ENCODE measurements at places on chromosomes 5 and 9. TPM values are rescaled to one million over a fixed set of nuclear protein-coding genes. Genes with fewer than 3 reads are reported as not detected.

DNA sequence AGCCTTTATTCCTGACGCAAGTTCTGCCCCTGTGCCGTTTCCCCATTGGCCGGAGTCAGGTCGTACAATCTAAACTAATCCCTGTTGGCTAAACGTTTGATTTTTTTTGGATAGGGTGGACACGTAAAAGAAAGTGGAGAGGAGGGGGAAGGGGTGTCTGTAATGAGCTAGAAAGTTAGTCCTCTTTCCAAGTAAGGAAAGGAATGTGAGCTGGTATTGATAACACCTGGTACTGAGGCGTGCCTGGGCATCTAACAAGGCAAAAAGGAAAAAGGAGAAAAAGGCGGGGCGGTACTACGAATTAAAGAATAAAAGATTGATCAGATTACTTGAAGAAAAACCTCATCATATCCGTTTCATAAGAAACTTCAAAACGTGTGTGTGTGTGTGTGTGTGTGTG, 665.2 kb downstream of the ANXA1 start:
- DNase-seq = no peak

- DNase-seq = no peak
Measured at GRCh38 chr5:102545175-102545574, 46.4 kb upstream of the SLCO6A1 start.

Gene CER1
- total RNA-seq = not detected

- no peak for DNase-seq
Measured at GRCh38 chr9:14311171-14311949, 2.6 kb downstream of the NFIB start.

DNA sequence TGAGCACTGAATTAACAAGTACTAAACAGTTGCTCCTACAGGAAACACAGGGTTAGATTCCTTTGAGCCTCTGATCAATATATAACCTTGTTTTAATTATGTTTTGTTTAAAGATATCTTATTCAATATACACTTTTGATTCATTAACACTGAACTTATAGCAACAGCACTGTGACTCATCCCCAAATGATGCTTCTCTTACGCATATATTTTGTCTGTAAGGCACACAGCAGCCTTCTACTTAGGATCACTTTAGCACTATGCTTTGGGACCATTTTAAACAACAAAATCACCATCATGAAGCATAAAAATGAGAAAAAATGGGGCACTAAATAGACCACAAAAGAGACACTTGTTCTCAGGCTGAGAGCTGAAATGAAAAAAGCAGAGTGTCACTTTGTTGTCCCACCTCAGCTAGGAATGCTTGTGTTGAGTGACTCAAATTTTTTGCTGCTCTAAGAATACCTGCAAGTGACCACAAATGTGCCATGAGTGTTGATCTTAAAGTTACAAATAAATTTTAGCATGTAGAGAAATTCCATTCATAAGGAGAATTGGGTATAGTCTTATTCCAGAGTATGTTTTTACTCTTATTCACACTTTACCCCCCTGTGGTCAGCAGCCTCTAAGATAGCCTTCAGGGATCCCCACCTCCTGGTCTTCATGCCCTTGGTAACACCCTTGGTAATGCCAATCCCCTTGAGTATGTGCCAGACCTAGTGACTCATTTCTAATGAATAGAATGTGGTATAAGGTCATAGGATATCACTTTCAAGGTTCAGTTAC, 252.7 kb upstream of the IL12B start:
- DNase-seq = no peak

- DNase-seq = no peak
Measured at GRCh38 chr5:55467862-55468551, 66.8 kb downstream of the PLPP1 start.

DNA sequence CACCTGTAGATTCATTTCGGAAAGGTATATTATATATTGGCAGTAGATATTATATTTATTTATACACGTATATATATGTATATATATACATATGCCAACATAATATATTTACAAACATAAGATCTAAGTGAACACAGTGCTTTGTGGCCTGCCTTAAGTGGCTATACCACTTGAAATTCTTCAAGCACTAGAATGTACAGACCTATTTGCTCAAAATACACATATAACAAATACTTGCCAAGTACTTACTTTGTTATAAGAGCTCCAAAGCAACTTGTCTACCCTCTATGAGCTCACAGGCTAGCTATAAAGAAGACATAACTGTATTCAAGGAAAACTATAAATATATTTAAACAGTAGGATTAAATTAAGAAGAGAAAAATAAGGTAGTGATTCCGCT, 33.6 kb upstream of the SLC36A1 start:
- DNase-seq = no peak

DNA sequence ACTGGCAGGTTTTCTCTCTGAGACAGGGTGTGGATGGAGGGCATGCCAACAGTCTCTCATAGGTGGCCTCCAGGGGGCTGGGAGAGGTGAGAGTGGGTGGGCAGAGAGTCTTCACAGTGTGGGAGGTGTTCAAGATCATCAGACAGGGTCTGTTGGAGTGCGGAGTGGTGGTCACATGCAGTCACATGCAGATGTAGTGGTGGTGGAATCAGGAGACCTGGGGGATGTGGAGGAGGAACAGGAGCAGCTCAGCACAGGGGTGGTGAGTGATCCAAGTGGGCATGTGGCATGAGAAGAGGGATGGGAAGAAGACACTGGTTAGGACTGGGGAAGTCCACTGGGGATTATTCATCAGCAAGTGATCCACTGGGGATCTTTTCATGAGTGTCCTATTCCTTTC, 5.8 kb downstream of the GM2A start:
- DNase-seq = no peak

- no peak for DNase-seq
Measured at GRCh38 chr5:40474250-40474649, 205.5 kb upstream of the PTGER4 start.

DNA sequence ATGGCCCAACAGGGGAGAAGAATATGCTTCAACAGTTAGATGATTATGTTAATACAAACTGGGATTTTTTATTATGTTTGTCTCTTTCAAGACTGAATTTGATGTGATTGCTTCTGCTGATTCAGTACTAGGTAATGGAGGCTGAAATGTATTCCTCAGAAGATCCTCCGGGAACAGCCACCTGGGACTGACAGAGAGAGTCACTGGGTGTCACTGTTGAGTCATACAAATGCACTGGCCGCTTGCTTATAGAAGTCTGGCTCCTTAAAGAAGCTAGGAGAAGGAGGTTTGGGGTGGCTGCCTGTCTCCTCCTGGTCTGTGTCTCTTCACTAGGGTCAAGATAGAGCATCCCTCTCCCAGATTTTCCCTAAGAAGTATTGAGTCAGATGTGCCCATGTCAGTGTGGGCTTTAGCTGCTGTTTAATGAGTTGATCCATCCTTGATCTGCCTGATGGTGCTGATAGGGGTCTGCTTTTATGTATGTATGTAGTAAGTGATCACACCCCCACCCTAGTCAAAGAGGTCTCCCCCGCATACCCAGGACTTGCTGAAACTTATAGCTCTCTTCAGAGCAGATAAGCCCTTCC, 773.4 kb downstream of the BRINP1 start:
- DNase-seq = no peak

GRCh38 chr5:165029099-165029870, 1523.9 kb downstream of the MAT2B start:
- no peak for DNase-seq

GRCh38 chr5:167916261-167916691, 375.2 kb upstream of the WWC1 start:
- no peak for DNase-seq

Gene SH3TC2
- total RNA-seq = not detected

- DNase-seq = no peak
Measured at GRCh38 chr5:86546582-86546981, 71.2 kb upstream of the COX7C start.

- no peak for DNase-seq
Measured at GRCh38 chr9:95171001-95171400, 146.5 kb downstream of the FANCC start.

Gene TMEM232
- 0.47 TPM for total RNA-seq

GRCh38 chr9:14193328-14193990, 120.5 kb downstream of the NFIB start:
- DNase-seq = no peak

DNA sequence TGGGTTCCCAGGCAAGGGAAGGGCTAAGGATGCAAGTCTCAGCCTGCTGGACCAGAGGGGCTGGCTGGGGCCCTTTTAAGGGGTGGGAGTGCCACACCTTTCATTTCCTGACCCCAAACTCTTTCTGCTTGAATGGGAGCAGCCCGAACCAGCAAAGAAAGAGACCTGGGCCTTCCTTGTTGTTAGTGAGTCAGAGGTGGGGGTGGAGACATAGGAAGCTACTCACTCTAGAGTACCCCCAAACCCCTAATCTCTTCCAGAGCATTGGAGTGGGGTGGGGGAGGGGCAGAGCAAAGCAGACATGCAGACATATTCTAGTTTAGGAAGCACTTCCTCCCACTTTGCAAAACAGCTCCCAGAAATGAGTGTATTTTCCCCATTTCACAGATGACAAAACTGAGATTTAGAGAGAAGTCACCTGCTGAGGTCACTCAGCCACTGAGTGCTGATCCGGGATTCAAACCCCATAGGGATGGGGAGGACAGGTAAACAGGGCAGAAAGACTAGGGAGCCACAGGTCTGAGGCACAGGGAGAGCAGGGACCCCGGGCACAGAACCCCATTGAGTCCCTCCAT, 6.0 kb upstream of the AQP3 start:
- DNase-seq = no peak

- no peak for DNase-seq
Measured at GRCh38 chr9:136249877-136250559, 4.4 kb upstream of the QSOX2 start.

DNA sequence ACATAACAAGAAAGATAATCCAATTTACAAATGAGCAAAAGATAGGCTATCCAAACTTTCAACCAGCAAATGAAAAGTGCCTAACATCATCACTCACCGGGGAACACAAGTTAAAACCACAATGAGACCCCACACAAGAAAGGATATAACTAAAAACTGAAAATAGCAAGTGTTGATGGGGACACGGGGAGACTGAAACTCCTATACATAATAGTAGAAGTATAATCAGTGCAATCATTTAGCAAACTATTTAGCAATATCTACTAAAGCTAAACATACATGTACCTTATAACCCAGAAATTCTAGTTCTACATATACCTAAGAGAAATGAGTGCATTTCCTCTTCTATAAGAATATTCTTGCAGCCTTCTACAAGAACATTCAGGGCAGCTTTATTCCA, 72.5 kb downstream of the RICTOR start:
- no peak for DNase-seq

DNA sequence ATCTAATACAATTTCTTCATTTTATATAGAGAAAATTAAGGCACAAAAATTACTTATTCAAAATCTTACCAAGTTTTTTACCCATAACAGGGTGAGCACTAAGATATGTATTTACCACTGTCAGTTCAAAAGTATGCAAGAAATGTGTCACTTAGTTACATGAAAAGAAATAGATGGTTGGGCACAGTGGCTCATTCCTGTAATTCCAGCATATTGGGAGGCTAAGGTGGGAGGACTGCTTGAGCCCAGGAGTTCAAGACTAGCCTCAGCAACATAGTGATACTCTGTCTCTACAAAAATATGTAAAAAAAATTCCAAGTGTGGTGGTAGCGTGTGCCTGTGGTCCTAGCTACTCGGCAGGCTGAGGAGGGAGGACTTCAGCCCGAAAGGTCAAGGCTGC, 19.4 kb downstream of the YIPF5 start:
- DNase-seq = no peak

DNA sequence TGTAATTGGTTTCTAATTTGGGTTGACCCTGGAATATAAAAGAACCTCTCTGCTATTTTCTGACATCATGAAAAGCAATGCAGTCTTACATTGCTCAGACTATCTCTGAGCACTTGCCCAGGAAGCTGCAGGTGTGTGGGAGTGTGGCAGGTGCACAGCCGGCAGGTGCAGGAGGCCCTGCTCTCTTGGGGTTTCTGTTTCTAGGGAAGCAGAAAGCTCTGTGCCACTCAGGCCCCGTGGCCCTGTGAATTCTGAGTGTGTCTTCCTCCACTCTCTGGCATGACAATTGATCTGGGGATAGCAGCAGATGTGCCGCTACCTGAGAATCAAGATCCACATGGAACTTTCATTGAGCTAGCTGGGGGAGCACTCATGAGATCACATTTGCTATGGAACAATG, 45.7 kb upstream of the IRX2 start:
- DNase-seq = no peak

DNA sequence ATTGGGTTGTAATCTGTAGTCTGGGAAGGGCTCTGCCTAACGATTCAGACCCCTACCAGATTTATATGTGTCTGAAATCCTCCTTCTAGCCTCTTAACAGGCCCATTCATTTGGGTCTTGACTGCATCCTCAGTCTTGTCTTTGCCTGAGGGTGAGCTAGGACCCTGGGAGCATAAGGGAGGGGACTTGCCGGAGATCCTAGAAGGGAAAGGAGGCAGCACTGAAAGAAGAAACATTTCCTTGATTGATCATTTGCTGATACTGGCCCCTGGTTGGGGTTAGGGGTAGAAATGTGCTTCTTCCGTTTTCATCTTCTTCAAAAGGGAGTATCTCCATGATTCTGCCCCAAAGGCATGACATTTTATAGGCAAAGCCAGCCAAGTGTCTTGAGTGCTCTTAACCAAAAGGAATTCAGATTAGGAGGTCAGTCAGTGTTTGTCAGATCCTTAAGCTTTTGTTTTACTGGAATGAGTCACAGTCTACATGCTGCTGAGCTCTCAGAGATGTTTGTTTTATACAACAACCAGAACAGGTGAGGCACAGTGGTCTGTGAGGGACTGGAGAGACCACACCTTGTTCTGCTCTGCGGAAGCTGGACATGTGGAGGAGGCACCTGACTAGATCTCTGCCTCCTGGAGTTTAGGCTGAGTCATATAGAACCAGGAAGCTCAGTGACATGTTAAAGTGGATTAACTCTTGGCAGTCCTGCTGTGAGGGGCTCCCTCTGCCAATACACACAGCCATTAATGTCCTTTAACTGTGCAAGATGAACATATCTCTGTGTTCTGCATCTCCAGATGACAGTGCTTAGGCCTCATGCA, 37.7 kb downstream of the PCDHAC2 start:
- no peak for DNase-seq

GRCh38 chr5:65121880-65122436, 353.2 kb downstream of the CWC27 start:
- no peak for DNase-seq

DNA sequence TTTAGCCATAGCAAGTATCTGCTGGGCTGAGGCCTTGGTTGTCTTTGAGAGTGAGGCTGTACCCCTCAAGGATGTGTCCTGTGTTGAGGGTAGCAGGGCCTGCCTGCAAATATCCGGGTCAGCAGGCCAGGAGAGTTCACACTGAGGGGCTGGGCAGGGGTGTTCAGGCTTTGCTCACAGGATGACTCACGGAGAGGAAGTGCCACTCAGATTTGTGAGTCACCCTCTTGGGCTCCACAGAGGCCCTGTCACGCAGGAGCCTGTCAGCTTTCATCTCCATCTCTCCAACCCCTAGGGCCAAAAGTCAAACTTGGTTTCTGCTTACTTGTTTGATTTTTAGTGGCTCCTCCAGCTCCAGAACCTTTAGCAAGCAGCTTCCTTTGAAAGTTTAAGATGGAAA, 211.5 kb downstream of the SEC61B start:
- DNase-seq = peak; percentile 81

DNA sequence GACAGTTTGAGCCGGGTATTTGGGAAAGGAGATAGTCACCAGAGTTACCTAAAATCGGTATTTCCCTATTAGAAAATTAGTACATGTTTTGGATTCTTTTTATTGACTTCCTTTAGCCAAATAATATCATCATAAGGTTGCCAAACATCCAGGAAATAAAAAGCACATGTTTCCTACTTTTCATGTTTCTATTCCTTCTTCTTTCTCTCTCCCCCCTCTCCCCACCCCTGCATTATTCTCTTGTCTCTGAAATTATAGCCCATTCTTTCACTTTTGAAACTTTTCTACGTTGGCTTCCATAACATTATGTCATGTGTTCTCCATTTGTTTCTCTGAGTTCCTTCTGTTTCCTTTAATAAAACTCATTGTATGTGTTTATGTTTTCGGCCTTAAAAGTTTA, 161.9 kb downstream of the ALDH1A1 start:
- DNase-seq = no peak
